ENCODE measurements at places on chromosomes 1 and 21.

DNA sequence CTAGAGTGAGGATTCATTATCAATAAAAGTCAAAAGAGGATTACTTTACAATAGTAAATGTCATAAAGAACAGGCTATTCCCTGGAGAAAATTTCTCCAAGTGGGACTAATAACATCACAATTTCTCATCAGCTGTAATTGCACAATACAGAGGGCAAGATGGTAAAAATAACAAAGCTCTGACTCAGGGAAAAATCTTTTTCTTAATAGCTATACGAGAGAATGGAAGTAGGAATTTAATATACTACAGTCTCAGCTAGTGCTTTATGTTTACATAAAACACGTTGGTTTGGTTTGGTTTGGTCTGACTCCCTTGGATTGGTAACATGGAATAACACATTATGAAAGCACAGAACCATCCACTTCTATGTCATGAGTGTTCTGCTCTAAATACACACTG is 397.6 kb downstream of the LRRIQ3 start:
- no peaks in the 10 kb centered on the region for H3K36me3 ChIP-seq
- no peaks in the 10 kb centered on the region for H3K4me1 ChIP-seq
- no peak overlapping the region for H3K27ac ChIP-seq
- DNase-seq = no peak
- no peaks in the 10 kb centered on the region for H3K27me3 ChIP-seq

DNA sequence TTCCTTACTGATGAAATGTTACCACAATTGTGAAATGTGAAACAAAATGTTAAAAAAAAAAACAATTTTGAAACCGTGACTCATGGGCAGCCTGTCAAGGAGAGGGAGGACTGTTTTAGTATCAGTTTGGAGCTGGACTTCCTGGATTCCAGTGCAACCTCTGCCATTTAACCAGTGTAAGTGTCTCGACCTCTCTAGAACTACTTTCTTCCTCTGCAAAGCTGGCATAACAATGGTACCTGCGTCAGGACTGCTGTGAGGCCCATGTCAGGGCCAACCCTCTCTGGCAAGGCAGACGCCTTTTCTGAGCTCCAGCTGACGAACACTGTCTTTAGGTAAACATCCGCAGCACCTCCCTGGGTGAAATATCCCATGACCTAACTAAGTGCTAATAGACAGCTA is 20.9 kb downstream of the URB1 start:
- peak; percentile 54 for DNase-seq
- peaks cover 30% of the 10 kb centered on the region for H3K4me1 ChIP-seq
- peak overlapping the region; percentile 74 for H3K27ac ChIP-seq
- no peaks in the 10 kb centered on the region for H3K36me3 ChIP-seq
- no peak overlapping the region for H3K4me3 ChIP-seq

- no peaks in the 10 kb centered on the region for H3K36me3 ChIP-seq
- H3K4me1 ChIP-seq = no peaks in the 10 kb centered on the region
- no peak for DNase-seq
These were observed 52.5 kb upstream of the KCNA3 start for GRCh38 chr1:110727246-110727645.

GRCh38 chr1:237033804-237034203 is 8.2 kb upstream of the RYR2 start:
- H3K4me3 ChIP-seq = no peak overlapping the region
- no peak overlapping the region for H3K27ac ChIP-seq
- DNase-seq = no peak
- H3K4me1 ChIP-seq = no peaks in the 10 kb centered on the region
- H3K36me3 ChIP-seq = no peaks in the 10 kb centered on the region
- H3K27me3 ChIP-seq = no peaks in the 10 kb centered on the region

DNA sequence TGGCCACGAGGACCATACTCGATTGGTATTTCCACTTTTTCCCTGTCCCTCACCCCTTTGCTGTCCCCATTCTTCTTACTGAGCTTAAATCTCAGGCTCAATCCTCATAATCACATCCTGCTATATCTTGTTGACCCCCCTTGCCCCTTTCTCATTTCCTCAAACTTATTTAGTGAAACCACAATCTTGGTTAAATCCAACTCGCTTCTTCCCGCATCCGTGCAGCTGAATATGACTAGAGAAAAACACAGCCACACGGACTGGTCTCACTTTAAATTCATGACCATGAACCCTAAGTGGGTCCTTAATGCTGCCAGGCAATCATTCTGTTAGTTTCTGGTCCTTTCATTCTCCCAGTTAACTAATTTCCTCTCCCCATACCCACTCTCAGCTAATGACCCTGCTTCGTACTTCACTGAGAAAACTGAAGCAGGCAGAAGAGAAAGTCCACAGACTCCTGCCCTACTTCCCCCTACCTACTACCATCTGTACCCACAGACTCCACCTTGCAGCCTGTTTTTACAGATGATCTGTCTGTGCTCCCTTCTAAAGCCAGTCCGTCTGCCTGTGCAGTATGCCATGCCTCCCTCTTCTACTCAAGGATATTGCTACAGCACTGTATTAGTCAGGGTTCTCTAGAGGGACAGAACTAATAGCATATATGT is 96.8 kb upstream of the LMO4 start:
- DNase-seq = no peak
- H3K27me3 ChIP-seq = no peaks in the 10 kb centered on the region
- H3K27ac ChIP-seq = no peak overlapping the region
- no peaks in the 10 kb centered on the region for H3K36me3 ChIP-seq
- H3K4me3 ChIP-seq = no peak overlapping the region

DNA sequence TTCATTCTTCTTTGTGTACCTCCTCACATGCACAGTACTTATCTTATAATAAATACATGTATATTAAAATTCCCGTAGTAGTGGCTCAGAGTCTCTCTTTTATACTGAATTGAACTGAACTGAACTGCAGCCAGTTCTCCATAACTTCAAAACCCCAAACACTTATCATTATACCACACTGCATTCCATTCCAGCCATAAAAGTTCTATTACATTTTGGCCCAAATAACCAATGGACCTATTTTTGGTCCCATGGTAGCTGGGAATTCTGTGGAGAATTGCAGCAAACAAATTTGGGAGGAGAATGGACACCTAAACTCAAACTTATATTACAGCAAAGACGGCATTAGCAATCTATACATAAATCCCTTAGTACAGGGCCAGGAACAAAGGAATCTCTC is 86.6 kb upstream of the C1orf87 start:
- H3K36me3 ChIP-seq = no peaks in the 10 kb centered on the region
- no peak overlapping the region for H3K27ac ChIP-seq
- H3K4me1 ChIP-seq = no peaks in the 10 kb centered on the region
- H3K4me3 ChIP-seq = no peak overlapping the region
- H3K27me3 ChIP-seq = no peaks in the 10 kb centered on the region

GRCh38 chr1:174040387-174040786 is 18.2 kb upstream of the RC3H1 start:
- peak; percentile 67 for DNase-seq
- no peaks in the 10 kb centered on the region for H3K36me3 ChIP-seq
- H3K4me1 ChIP-seq = no peaks in the 10 kb centered on the region
- no peaks in the 10 kb centered on the region for H3K27me3 ChIP-seq
- H3K4me3 ChIP-seq = no peak overlapping the region

- no peaks in the 10 kb centered on the region for H3K36me3 ChIP-seq
- no peaks in the 10 kb centered on the region for H3K27me3 ChIP-seq
- peak overlapping the region; percentile 67 for H3K27ac ChIP-seq
- peaks cover 14% of the 10 kb centered on the region for H3K4me1 ChIP-seq
- no peak for DNase-seq
- H3K4me3 ChIP-seq = no peak overlapping the region
These were observed 5.4 kb upstream of the ZNF281 start for GRCh38 chr1:200415227-200415626.

DNA sequence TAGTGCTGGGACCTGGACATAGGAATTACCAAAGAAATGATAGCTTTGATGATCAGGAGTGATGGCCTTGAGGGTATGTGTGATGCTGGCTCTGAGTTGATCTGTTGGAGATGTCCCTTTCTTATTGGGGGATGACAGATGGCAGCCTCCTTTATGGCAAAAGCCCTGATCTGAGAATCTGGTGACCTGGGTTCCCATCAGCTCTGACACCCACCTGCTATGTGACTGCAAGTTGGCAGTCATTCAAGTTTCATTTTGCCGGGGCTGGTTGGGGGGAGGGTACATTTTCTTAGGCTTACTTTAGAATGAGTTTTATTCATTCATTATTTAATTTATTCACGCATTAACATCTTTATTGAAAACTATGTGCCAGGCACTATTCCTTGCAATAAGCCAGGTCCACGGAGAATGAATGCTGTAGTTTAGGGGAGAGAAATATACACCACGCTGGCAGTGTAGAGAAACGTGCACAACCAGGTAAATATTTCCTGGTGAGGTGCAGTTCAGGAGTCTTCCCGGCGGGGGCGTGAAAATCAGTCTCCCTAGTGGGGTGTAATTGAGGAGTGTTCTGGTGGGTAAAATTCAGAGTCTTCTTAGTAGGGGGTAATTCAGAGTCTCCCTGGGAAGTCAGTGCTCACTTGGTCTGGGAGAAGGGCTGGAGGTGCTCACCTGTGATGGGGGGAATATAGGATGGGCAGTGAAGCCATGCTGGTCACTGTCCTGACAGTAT is 401.3 kb downstream of the CAMTA1 start:
- no peak overlapping the region for H3K4me3 ChIP-seq
- no peaks in the 10 kb centered on the region for H3K36me3 ChIP-seq
- H3K27ac ChIP-seq = no peak overlapping the region

DNA sequence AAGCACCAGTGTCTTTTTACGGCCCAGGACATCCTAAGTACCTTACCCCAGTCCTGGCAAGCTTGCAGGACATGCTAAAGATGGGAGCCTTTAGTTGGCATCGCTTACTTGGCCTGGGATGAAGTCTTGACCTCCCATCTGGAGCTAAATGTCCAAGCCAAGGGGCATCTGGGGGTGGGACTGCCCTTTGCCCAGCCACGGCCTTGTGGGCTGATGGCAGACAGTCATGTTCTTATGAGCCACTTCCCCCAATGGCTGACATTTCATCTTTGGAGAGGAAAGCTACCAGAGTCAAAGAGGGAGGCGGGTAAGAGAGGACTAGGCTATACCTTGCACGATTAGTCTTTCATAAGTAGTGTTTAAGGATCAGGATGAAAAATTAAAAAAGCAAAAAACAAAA is 32.2 kb downstream of the OPTC start:
- no peak for DNase-seq
- H3K27me3 ChIP-seq = no peaks in the 10 kb centered on the region
- H3K36me3 ChIP-seq = no peaks in the 10 kb centered on the region

DNA sequence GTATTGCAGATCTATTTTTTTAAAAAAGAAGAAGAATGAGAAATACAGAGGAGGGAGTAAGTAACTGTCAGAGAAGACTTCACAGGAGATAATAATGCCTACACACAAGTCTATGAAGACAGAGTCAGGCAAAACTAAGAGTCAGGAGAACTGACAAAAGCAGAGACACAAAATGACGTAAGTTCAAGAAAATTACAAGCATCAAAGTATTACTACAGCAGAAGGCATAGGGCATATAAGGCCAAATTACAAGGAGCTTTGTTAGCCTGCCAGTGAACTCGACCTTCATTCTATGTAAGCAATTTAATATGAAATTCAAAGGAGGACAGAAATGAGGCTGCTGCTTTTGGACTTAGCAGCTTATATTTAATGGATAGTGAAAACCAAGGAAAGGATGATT is 23.7 kb downstream of the FAF1 start:
- H3K36me3 ChIP-seq = no peaks in the 10 kb centered on the region
- no peaks in the 10 kb centered on the region for H3K27me3 ChIP-seq
- DNase-seq = no peak
- H3K27ac ChIP-seq = no peak overlapping the region

DNA sequence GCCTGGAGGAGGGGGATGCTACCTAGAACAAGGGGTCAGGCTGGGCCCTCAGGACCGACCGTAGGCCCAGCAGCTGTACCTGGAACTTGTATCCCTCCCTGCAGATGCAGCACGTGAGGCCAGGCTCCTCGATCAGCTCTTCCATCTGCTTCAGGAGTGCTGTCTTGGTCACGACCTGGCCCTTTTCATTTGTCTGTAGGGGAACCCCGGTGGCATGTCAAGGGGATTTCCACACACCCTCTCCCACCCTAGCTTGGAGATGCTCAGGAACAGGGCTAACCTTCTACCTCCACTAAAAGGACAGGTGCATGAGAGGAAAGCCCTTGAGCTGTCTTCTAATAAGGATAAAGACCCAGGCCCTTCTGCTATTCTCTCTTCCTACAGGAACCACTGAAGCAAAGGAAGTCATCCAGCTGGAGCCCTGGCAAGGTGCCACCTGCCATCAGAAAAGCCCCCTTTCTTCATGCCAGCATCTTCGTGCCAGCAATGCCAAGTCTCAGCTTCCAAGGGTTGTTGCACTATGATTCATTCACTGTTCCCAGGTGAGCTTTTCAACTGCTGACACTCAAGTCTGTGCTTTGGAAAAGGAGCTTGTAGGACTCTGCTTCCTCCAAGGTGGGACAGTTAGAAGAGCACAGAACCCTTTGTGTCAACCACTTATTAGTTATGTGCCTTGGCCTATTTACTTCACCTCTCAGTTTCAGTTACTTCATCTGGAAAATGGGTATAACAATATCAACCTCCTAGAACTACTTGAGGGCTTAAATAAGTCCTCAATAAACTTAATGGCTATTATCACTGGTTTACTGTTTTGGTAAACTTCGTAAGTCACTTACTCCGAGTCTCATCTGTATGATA is 122.1 kb downstream of the UBR4 start:
- H3K27ac ChIP-seq = no peak overlapping the region
- no peak for DNase-seq
- H3K36me3 ChIP-seq = no peaks in the 10 kb centered on the region

GRCh38 chr1:217214551-217214950 is 416.3 kb downstream of the GPATCH2 start:
- DNase-seq = no peak
- H3K27ac ChIP-seq = no peak overlapping the region
- H3K36me3 ChIP-seq = no peaks in the 10 kb centered on the region

- no peaks in the 10 kb centered on the region for H3K36me3 ChIP-seq
- H3K27ac ChIP-seq = no peak overlapping the region
- H3K4me3 ChIP-seq = no peak overlapping the region
These were observed 1004.2 kb downstream of the TTLL7 start for GRCh38 chr1:82994616-82995263.

GRCh38 chr1:156150333-156151011 is 2.9 kb upstream of the SEMA4A start:
- H3K4me1 ChIP-seq = peaks cover 14% of the 10 kb centered on the region
- no peak overlapping the region for H3K4me3 ChIP-seq
- no peak for DNase-seq
- H3K27me3 ChIP-seq = no peaks in the 10 kb centered on the region
- no peak overlapping the region for H3K27ac ChIP-seq
- H3K36me3 ChIP-seq = no peaks in the 10 kb centered on the region

All from adrenal gland (tissue), 19 donors.